Activated CD4-positive, alpha-beta T cell treated with anti-CD3 and anti-CD28 coated beads, Interleukin-2, amount 10 ng/mL, durations not matched to agents 24 days and 14 days (primary cell): ENCODE measurements at places on chromosomes 3 and 15. TPM values are rescaled to one million over a fixed set of nuclear protein-coding genes. Genes with fewer than 3 reads are reported as not detected.

DNA sequence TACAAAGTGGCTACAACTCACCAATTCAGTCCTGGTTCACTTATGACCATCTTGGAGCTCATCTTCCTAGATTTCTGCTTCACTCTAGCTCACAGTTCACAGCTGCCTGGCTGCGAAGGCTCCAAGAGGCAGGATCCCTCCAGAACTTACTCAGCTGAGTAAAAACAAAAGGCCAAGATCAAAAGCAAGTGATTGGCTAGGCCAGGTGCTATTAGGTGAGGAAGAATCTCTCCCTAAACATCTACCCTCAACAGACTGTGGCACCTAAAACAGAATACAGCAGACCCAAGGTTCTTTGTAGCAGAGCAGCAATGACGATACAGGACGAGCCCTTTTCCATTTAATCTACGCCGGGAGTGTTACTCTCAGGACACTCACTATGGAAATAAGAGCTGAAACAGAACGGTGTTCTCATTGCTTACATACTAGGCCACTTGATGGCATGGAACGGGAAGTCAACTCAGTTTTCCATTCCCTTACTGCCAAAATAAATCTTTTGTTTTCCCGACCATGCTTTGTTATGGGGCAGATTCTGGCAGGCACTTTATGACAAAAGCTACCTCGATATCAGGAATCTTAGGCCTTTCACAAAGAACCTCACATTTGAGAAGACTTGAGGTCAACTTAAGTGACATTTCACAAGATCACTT is 901 bp downstream of the ICE2 start:
- peak; percentile 68 for DNase-seq
- H3K27ac ChIP-seq, result peak overlapping the region; percentile 99
- H3K36me3 ChIP-seq, result peaks cover 21% of the 10 kb centered on the region
- H3K4me1 ChIP-seq, result peaks cover 38% of the 10 kb centered on the region
- H3K27me3 ChIP-seq, result no peaks in the 10 kb centered on the region

GRCh38 chr3:143578810-143579435 is 269.3 kb downstream of the SLC9A9 start:
- H3K4me1 ChIP-seq, result no peaks in the 10 kb centered on the region
- H3K4me3 ChIP-seq, result no peak overlapping the region
- H3K27ac ChIP-seq, result no peak overlapping the region
- DNase-seq, result no peak
- no peaks in the 10 kb centered on the region for H3K36me3 ChIP-seq

The ARGFX gene
- not detected in 2 replicates for total RNA-seq

DNA sequence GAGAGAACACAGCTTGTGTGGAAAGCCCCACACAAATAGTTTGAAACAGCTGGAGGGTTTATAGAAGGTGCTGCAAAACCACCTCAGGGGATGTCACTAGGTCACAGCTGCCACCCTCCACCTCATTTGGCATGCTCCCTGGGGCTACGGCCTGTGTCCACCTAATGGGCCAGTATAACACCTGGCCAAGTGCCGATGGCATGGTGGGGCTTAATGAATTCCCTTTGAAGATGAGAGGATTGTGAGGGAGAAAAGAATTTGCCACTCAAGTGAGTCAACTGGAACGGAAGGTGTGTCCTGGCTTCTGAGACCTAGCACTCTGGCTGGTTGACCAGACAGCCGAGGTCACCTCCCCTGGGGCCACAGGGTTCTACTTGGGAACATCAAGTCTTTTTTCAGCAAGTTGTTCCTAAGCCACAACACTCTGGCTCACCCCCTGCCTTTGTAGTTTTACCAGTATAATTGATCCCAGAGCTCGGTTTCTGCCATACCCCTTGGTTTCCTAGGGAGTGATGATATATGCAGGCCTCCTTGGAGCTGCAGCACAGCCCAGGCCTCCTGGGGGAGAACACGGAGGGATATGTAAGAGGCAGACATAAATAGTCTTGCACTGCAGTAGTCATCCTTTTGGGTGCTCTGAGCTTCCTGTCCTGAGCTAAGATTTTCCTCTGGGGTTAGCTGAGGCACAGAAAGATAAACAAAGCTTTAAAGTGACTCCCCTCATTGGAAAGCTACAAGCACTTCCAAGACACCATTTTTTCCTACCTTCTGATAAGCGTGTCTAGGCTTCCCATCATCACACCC is 178.2 kb upstream of the LPP start:
- H3K4me3 ChIP-seq, result peak overlapping the region; percentile 73
- H3K27me3 ChIP-seq, result no peaks in the 10 kb centered on the region
- DNase-seq, result peak; percentile 72
- peaks cover 69% of the 10 kb centered on the region for H3K4me1 ChIP-seq

DNA sequence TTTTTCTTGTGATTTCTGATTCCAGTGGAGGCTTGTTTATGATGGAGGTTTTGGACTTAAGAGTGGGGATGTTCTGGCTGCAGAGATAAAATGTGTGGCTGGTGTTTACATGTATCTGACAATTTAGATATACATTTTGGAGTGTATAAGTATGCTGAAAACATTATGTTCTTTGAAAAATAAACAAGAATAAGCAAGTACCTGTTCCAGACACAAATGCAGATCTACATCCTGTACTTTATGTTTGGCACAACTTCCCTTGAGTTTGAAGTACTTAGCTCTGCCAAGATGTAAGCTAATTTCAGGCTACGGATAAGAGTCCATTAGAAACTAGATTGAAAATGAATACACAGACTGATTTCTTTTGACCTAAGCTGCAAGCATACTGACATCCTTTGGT is 277.2 kb downstream of the CHST2 start:
- no peaks in the 10 kb centered on the region for H3K4me1 ChIP-seq
- DNase-seq, result no peak
- H3K27me3 ChIP-seq, result no peaks in the 10 kb centered on the region
- H3K4me3 ChIP-seq, result no peak overlapping the region

The OR4F6 gene
- total RNA-seq, result not detected in 2 replicates
